GM23248 (cell line): ENCODE measurements at places on chromosomes 3 and 15.
A peak's percentile ranks its signal among the peaks of the same experiment; 100 is the strongest.

DNA sequence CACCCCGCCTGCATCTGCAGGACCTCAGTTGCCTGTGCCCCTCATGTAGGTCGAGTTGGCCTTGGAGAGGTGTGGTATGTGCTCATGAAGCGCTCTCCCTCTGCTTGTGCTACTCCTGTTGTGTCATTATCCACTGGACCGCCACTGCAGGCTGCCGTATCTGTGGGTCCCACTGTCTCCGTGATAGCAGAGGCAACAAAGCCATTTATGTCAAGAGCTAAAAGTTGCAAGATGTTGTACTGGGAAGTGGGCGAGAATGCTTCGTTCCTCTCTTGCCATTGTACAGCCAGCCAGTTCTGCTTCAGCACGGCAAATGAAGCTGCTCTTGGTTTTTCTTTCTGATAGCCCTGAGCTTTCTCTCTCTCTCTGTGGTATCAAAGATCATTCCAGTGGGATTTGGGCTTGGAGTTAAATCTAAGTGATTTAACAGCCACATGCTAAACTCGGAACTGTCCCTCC lies 89.0 kb downstream of the TMEM212 start:
- DNase-seq: no peak

GRCh38 chr3:30294241-30294667 lies 312.1 kb upstream of the TGFBR2 start:
- DNase-seq: peak; percentile 25

DNA sequence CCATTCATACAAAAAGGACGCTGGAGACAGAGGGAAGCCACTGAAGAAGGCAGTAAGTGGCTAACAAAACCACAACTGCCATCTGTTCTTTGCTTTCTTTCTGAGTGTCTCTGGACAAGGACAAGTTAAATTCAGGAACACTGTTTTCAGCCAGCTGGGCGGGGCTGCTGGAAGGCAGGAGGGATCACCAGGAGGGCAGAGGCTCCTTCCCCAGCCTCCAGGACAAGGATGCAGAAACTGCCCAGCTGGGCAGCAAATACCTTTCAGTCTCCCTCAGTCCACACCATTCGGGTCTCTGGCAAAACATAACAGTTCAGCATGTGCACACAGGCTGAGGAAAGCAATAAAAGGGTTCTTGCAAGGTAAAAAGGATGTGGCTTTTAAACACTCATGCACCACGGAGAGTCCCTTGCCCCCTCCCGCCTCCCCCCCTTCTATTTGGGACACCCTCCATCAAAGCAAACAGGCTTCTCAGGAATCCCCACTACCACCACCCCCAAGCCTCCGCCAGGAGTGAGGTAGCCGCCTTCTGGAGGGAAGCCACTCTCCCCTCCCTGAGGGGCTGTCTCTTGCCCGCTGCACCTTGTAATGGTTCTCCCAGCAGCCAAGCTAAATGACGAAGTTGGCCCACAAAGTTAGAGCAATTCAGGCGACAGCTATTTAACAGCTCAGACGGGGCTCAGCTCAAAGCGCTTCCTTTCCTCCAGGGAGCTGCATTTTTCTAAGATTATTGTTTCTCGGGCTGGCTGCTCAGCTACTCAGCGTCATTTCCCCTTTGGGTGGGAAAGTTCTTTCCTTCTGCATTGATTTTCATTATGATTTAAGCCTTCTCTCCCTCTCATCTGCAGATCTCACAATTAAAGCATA lies 3.8 kb downstream of the HEG1 start:
- DNase-seq: peak; percentile 97

GRCh38 chr15:86162172-86162591 lies 82.5 kb downstream of the AGBL1 start:
- no peak for DNase-seq

DNA sequence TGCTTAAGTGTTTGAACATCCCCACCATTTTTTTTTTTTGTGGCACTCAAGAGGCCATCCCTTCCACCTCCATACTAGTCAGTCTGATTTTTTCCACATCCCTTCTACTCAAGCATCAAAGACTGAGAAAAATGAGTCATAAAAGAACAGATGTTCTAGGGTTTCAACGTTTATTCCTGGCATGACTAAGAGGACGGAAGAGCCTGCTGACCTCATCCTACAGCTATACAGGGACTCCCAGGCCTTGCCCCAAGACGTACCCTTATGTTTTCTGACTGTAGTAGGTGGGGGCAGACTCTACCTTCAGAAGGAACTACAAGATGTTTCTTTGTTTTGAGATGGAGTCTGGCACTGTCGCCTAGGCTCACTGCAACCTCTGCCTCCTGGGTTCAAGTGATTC lies 3.3 kb upstream of the ITPKA start:
- peak; percentile 97 for DNase-seq

- DNase-seq: no peak
Observed at GRCh38 chr15:69660114-69660513, 207.5 kb downstream of the RPLP1 start.

- DNase-seq: no peak
Observed at GRCh38 chr3:16788440-16789056, 96.2 kb upstream of the PLCL2 start.

DNA sequence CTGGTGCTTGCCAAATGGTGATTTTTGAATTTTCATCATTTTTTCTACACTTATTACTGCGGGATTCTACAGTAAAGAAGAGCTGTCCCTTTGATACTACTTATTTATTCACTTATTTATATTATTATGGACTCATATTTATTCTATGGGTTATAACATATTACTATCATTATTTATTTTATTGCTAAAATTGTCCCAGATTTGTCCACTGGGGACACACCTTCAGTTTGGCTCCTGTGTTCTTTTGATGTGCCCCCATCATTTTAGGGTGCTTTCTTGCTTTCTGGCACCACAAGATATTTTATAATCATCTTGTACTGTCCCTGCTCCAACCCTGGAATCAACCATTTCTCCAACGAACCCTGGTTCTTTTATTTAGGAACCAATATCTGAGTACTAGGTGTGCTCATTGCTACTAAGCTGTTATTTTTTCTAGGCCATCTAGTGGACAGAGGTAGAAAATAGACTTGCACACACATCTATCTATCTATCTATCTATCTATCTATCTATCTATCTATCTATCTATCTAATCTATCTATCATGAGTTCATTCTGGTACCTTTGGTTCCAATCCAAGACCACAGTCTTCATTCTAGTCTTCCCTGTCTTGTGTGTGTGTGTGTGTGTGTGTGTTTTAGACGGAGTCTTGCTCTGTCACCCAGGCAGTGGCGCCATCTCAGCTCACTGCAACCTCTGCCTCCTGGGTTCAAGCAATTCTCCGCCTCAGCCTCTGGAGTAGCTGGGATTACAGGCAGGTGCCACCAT lies 16.0 kb downstream of the SLC22A14 start:
- DNase-seq: peak; percentile 43

GRCh38 chr3:64533617-64534317 lies 154.0 kb downstream of the ADAMTS9 start:
- DNase-seq: peak; percentile 90

GRCh38 chr3:143383421-143383820 lies 263.9 kb downstream of the CHST2 start:
- no peak for DNase-seq

DNA sequence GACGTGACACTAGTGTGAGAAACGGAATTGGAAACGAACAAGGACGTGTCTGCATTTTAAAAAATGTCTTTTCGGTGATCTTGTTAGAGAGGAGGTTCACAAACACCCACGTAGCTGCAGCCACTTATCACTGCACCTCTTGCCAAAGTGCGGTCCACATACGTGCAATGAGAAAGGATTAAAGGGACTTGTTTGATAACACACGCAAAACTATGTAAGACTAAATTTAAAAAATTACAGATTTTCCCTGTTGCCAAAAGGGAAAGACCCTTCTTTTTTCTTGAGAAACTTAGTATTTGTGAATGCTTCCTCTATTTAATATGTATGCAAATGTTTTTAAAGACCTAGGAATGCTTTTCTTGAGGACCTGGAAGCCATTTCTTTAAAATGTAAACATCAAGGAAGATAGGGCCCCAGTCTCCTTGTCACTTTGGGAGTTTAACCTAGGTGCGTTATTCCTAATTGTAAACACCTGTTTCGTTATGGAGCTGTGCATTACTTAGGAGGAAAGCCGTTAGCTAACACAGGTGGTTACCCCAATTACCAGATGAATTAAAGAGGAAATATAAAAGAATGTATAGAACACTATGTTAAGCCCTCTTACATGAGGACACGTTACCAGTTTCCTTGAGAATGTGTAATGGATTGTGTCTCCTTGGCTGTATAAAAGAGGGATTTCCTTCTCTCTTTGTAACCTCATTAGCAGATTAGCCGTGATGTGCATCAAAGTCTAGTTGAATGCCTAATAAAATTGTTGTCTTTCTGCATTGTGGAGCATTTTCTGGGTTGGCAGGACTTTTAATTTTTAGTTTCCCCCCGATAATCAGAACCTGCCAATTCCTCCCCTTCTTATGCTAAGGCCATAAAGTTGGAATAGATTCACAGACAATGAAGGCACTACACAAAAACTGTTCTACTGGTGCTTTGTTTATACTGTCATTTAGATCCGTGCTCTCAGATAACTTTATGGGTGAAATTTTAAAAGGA lies 1.0 kb downstream of the LEKR1 start:
- no peak for DNase-seq

DNA sequence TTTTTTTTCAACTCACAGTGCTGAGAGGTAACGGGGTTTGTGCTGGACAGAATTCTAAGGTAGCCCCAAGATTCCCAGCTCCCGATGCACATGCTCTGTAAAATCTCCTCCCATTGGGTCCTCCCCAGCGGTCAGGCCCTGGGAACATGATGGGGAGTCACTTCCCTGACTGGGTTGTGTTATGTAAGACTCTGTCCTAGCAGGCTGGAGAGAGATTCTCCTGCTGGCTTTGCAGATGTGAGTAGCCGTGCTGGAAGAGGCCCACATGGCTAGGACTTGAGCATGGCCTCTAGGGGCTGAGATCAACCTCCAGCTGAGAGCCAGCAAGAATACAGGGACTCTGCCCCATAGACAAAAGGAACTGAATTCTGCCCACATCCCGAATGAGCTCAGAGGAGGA lies 83.7 kb upstream of the OXTR start:
- no peak for DNase-seq

- peak; percentile 84 for DNase-seq
Observed at GRCh38 chr3:53254509-53255422, 1.1 kb downstream of the TKT start.

GRCh38 chr3:58728723-58729122 lies 62.1 kb upstream of the FAM3D start:
- no peak for DNase-seq

DNA sequence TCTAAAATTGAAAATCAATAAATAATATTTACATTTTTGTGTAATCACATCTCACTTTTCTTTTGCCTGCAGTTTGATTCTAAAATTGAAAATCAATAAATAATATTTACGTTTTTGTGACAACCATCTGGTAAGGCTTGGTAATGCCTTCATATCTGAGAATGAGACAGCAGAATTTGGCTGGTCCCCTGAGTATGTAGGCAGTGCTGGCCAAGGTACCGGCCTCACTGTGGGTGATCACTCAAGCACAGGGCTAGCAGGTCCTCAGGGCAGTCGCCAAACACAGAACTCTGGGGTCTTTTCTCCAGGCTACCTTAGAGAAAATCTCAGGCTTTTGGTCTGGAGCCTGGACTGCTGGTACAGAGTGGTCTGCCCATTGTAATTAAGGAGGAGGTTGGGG lies 26.2 kb downstream of the RTP3 start:
- DNase-seq: no peak

- no peak for DNase-seq
Observed at GRCh38 chr3:9867106-9867505, 12.9 kb downstream of the CIDEC start.

DNA sequence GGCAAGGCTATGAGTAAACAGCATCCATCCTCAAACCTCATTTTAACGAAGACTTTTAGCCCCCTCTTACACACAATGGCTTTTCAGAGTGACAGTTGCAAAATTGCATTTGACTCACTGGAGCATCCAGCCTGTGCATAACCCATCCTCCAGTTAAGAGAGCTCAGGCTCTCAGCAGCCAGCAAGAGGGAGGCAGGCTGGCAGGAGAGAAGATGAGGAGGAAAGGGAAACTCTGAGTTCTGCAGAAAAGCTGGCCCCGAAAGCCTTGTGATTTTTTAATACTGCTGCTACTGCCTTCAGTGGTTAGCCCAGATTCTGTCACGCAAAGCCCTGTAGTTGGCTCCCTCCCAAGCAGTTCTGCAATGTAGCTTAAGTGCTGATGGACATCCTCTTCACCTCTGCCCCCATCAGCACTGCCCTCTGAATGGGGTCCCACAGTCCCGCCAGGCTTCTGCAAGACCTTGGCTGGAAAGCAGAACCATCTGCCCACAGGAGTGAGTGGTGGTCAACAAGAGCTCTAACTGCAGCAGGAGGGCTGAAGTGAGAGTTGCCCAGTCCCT lies 371.3 kb downstream of the EPHB1 start:
- no peak for DNase-seq

- no peak for DNase-seq
Observed at GRCh38 chr15:80188251-80188650, 35.5 kb downstream of the FAH start.

GRCh38 chr3:134351427-134351826 lies 22.8 kb downstream of the AMOTL2 start:
- DNase-seq: peak; percentile 31

GRCh38 chr3:114331710-114332109 lies 37.9 kb downstream of the TIGIT start:
- DNase-seq: no peak

DNA sequence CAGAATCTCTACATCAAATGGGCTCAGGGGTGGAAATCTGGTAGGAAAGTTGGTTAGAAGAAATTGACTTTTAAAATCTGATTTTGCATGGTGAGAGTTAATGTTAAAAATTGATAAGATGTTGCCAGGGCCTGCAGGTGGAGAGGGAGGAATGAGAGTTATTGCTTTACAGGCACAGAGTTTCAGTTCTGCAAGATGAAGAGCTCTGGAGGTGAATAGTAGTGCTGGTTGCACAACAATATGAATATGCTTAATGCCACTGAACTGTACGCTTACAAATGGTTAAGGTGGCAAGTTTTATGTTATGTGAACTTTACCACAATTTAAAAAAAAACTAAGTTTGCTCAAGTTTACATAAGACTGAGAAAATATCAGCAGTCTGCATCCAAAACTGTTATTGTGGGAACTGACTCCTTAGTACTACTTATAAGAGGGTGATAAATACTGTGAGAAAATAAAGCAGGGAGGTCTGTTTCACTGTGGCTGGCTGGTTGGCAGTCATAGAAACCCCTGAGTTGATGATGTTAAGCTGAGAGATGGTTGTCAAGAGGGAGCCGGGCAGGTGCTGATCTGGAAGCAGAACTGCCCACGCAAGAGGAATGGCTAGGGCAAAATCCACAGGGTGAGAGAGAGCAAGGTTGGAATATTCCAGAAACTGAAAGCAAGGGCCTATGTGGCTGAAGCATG lies 144.9 kb downstream of the EDEM1 start:
- no peak for DNase-seq

- no peak for DNase-seq
Observed at GRCh38 chr3:34001022-34001421, 202.6 kb downstream of the PDCD6IP start.
